Caudate nucleus (tissue), 63 donors: ENCODE measurements at places on chromosomes 3 and 15.

DNA sequence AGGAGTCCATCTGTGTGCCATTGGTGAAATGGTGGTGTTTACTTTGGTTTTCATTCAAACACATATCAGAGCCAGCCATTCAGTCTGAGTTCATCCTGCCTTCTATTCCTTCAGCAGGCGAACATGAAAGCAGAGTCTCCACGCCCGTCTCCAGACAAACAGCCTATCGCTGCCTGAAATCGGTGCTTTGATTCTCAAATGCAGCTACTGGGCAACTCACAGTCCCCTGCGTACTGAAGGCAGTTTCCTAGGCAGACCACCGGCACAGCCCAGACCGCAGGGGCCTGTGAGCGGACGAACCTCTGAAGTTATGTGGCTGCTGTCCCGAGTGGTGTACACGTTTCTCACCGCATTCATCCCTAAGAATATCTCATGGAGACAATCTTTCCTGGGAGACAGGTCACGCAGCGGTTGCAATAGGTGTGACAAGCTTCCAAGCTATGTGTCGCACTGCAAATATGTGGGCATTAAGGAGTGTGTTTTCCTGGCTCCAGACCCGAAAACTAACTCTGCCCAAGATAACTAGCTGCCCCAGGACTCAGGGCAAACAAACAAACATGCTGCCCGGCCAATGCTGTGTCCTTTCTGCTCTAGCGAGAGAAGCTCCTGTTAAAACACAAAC, 16.9 kb upstream of the RYR3 start:
- no peak for DNase-seq

- no peak for DNase-seq
Observed at GRCh38 chr3:152253514-152253913, 15.2 kb upstream of the MBNL1 start.

GRCh38 chr3:112635674-112636073, 5.3 kb downstream of the CCDC80 start:
- DNase-seq, result no peak

DNA sequence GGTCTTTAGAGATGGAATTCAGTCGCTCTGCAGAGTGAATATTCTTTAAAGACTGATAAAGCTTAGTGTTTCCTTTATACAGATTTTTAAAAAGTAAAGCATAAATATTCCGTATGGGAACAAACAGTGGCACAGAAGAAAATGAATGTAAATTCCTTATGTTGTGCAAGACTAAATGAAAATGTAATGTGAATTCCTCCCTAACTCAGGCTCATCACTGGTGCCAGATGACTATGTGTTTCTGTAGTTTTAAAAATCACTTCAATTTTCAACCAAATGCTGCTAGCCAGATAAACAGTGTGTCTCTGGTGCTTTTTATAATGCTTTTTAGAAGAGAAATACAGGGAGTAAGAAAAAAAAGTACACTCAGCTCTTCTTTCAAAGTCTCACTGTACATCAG, 154.8 kb upstream of the SNTN start:
- DNase-seq, result no peak

GRCh38 chr3:151210676-151211381, 7.8 kb upstream of the GPR171 start:
- DNase-seq, result no peak

- DNase-seq, result no peak
Observed at GRCh38 chr15:78004222-78004727, 73.2 kb downstream of the TBC1D2B start.

- no peak for DNase-seq
Observed at GRCh38 chr3:51715977-51716294, 9.1 kb downstream of the GRM2 start.

DNA sequence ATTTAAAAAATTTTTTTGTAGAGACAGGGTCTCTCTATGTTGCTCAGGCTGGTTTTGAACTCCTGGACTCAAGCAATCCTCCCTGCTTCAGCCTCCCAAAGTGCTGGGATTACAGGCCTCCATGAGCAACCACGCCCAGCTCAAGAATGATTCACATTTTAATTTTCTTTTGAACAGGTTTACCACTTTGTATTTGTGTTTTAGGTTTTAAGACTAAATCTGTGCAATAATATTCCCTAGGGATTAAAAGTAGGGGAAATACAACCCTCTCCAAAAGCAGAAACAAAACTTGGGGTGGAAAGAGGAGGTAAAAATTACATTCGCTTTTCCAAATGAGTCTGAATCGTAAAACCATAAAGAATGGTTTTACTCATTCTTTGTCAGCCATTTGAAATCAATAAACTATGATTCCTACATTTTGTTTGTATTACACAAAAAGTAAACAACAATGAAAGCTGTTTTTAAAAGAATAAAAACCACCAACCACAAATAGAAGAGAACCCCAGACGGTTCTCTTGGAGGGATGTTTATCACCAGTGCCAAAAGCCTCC, 37.8 kb downstream of the SLC24A1 start:
- DNase-seq, result no peak

DNA sequence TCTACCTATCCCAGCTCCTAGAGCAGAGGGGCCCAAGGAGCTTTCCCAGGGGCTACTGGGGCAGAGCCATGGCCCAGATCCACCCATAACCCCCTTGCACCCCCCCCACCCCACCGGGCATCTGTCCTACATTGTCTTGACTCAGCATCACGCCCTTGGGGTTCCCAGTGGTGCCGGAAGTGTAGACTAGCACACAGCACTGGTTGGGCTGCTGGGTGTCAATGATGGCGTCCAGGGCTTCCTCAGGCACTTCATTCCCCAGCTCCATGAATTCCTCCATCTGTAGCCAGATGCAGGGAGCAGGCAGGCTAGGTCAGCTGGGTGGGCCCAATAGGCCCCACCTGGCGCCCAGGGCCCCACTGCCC, 33.2 kb downstream of the IDH3A start:
- no peak for DNase-seq
